Caco-2 (cell line): ENCODE measurements at places on chromosomes 1 and 21.

GRCh38 chr21:42218836-42219605 is at the start of gene ABCG1:
ABCG1 (plus strand) TSS chr21:42219140; CDS start chr21:42219263, 123 bp downstream.
- no peak for DNase-seq

GRCh38 chr1:9080705-9081291 is 11.4 kb upstream of the SLC2A5 start:
- no peak for DNase-seq

GRCh38 chr21:25649146-25649545 is 10.1 kb downstream of the JAM2 start:
- no peak for DNase-seq

DNA sequence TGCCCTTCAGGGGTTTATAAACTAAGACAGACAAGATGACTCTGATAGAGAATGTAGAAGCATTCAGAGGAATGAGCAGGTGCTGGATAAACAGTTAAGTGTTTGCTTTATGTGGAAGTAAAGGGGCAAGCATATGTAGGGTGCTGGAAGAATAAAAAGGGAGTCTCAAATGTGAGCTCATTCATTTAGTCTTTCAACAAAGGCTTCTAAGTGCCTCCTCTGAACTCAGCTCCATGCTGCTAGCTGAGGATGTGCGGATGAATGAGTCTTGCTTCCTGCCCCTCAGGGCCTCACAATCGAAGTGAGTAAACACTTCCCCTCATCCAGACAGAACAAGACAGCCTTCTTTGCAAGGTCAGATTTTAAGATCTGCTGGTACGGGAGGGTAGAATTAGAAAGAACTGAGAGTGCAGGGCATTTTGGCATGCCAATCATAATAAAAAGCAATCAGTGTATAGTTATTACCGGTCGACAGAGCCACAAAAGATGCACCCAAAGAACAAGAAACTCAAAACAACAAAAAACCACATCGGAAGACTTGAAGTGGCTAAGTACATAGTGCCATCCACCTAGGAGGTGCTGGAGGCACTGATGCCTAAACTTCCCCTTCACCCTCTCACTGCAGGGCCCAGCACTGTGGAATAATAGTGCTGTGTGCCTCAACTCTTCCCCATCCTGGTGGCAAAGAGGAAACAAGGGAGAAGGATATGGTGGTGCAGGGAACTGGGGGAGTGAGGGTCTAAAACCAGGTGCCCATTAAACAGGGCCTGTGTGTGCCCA is 69.8 kb downstream of the TNR start:
- DNase-seq, result no peak
